ENCODE measurements at places on chromosomes 11 and 22.
A peak's percentile ranks its signal among the peaks of the same experiment; 100 is the strongest.

DNA sequence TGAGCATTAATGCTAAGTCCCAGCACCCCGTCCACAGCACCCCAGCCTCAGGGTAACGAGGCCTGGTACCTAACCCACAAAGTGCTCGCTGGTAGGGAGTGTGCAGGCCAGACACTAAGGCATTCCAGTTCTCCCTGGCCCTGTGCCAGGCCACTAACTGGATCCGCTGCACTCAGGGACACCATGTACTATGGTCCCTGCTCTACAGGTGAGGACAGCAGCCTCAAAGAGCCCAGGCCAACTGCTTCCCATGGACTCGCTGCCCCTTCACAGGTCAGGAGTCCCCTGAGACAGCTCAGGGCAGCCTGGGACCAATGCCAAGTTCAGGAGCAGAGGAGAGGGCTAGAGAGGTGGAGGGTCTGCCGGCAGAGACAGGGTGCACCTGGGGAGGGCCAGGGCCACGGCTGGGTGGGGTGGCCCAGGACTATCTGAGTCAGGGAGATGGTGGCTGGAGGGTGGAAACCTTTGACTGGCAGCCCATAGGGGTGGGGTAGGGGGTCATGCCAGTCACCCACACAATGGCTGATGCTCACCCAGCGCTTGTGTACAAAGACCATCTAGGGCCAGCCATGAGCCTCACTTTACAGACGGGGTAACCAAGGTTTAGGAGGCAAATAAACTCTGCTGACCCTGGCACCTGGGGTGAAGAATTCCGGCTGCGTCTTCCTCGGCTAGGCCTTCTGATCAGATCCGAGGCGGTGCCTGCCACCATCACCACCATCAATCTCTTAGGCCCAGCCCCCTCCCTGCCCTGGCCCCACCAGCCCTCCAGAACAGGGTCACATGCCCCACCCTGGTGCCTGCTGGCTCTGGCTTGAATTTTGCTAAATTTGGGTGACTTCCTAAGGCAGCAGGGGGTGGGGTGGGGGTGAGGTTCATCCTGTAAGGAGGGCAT lies 5.6 kb downstream of the OSBPL5 start:
- DNase-seq, result peak; percentile 3

GRCh38 chr11:12693094-12693478 lies 18.9 kb downstream of the TEAD1 start:
- DNase-seq, result no peak

DNA sequence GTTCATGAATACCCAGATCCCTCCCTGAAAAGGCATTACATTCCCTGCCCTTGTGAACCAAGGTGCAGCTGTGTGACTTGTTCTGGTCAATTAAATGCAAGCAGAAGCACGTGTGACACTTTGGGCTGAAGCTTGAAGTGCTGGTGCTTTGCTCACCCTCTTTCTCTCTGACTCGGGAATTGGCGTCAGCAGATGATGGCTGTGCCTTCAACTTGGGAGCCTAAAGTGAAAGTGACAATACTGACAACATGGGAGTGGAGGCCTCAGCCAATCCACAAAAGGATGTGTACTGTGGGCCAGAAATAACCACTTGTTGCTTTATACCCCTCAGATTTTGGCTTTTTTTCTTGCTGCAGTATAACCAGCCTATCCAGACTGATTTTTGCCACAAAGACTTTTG lies 148.3 kb upstream of the THY1 start:
- no peak for DNase-seq

GRCh38 chr22:23215294-23216241 lies 35.3 kb downstream of the BCR start:
- no peak for DNase-seq

- DNase-seq, result no peak
Observed at GRCh38 chr11:35185696-35186095, 46.7 kb downstream of the CD44 start.

DNA sequence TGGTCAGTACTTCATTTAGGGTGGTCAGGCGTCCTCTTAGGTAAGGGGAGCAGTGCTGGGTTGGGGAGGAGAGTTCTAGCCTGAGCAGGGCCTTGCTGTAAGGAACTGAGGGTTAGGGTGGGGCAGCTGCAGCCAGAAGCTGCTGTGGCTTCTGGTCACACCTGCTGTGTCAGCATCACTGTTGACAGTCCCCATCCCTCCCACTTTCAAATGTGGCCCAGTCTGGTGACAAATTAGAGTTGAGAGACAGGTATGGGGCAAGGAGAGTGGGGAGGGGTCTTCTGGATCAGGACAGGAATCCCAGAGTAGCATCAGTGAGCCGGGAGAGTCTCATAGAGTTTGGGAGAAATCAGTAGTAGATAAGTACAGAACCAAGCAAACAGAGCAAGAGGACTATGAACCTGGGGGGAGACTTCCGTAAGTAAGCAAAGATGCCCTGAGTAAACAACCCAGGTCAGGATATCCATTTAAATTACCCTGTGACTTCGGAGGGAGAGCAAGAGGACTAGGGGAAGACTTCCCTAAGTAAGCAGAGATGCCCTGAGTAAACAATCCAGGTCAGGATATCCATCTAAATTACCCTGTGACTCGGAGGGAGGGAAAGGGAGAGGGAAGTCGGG lies 53.7 kb downstream of the PPP6R2 start:
- no peak for DNase-seq

GRCh38 chr11:76237914-76238313 lies 31.6 kb upstream of the WNT11 start:
- DNase-seq, result no peak

GRCh38 chr22:28743852-28744251 lies 2.0 kb downstream of the HSCB start:
- no peak for DNase-seq

DNA sequence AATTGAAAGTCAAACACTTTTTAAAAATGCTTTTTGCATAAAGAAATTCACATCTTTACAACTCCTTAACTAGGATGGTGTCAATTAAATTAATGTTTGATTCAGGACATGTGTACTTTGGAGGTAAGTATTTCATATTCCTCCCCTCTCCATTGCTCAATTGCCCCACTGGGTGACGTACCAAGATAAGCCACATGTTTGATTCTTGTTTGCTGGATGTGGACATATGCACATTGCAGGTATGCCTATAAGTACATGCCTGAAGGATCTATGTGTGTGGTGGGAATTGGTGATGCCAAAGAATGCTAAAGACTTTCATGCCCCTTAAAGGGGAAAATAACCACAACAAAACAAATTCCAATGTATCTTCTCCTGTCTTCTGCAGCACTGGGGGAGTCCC lies 5.8 kb downstream of the CD44 start:
- DNase-seq, result no peak

- DNase-seq, result no peak
Observed at GRCh38 chr11:23976426-23976825, 520.4 kb upstream of the LUZP2 start.

GRCh38 chr11:129992161-129992944 lies 10.3 kb downstream of the PRDM10 start:
- peak; percentile 44 for DNase-seq

DNA sequence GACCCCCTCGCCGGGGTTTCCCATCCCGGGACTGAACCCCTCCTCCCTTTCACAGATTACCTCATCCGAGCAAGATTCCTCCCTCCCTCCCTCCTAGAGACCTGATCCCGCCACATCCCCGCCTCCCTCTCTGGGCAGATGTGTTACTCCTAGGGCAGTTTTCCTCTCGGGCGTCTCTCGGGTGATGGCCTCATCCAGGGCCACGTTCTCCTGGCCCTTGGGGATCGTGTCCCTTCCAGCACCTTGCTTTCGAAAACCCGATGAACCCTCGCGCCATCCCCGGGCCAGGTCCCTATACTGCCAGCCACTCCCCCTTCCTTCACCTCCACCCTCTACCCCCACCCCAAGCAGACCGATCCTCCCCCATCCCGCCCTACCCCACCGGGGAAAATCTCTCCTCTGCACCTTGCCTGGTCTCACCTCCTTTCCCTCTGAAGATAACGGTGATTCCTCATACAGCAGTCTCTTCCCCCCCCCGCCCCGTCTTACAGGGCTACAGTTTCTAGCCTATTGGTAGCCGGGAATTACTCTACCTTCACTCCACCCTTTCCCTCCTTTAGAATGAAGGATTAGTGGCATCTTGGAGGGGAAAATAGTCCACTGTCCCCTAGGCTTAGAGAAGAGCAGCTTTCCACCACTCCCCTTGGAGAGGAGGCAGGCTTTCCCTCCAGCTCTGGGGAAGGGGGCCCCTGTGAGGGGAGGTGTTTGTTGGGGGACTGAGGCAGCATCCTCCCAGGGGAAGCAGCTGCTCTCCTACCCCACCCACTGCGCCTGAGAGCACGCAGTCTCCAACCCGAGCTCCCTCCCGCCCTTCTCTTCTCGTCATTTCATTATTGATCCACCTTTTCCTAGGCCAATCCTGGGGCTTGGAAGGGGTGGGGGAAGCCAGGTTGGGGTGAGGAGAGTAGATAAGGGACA lies 1.2 kb downstream of the KMT2A start:
- peak; percentile 83 for DNase-seq

- DNase-seq, result peak; percentile 86
Observed at GRCh38 chr11:2778630-2779498, 79.1 kb upstream of the KCNQ1OT1 start.

- no peak for DNase-seq
Observed at GRCh38 chr11:3042496-3043314, 14.5 kb downstream of the CARS1 start.

DNA sequence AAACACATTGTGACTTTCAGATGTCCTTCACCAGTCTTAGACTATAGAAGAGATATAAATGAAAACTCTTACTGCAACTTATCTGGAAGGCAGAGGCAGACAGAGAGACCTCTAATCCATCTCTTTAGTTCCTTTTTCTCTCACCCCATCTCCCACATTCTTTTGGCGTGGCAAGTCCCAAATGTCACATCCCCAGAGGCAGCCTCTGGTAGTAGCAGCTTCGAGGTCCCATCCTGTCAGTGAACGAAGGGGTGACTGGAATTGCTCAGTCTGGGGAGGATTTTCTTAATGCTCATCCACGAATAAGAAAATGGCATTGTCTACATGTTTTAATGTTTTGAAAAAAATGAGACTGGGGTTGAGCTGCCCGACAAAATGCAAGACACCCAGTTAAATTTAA lies 201.4 kb downstream of the GRIA4 start:
- no peak for DNase-seq

GRCh38 chr22:29267462-29267857 lies 321 bp downstream of the RHBDD3 start:
- DNase-seq, result no peak

GRCh38 chr11:42786981-42787380 lies 524.8 kb upstream of the API5 start:
- DNase-seq, result no peak

DNA sequence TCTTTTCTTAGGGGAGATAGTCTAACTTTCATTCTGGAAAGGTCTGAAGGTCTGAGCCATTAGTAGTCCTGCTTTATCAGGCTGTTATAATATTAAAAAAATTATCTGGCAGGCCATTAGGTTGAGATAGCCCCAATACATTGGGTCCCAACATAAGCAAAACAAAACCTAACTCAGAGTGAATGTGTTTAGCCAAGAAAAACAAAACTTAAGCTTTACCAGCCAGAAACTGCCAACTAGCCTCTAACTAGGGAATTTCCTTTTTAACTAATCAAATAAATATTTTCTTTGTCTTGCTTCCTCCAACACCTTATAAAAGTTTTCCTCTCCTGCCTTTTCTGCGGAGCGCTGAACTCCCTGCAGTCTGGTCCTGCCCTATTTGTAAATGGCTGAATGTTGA lies 1137.7 kb upstream of the CNTN5 start:
- no peak for DNase-seq

GRCh38 chr11:2142300-2142759 lies 3.1 kb upstream of the IGF2 start:
- no peak for DNase-seq

DNA sequence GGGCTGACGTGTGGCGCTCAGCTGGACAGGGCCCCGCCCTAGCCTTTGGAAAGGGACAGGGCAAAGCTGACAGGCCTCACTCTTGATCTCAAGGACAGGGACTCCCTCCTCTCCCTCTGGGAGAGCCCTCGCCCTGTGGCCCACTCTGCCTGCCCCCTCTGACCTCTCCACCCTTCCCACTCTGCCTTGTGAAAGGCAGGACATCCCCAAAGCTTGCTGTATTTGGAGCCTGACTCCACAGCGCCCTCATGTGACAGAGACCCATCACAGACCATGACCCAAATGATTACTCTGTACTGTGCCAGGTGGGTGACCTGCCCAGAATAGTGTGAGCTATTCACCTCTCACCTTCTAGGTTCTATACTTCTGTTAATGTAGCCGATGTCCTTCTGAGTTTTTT lies 18.8 kb downstream of the P2RY2 start:
- DNase-seq, result no peak

DNA sequence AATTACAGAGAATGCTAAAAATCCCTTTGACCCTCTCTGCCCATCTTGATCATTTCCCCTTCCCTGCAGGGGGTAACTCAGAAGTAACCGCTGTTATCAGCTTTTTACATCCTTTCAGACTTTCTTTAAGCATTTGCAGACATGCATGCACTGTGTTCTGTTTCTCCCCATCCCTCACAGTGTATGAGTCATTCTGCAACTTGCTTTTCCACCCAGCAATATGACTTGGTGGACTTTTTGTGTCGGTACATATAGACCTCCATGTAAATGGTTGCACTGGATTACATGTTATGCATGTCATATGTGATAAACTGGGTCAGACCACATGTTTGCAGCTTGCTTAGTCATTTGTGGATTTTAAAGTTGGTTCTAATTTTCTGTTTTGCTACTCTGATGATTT lies 87.7 kb upstream of the NECTIN1 start:
- DNase-seq, result no peak

DNA sequence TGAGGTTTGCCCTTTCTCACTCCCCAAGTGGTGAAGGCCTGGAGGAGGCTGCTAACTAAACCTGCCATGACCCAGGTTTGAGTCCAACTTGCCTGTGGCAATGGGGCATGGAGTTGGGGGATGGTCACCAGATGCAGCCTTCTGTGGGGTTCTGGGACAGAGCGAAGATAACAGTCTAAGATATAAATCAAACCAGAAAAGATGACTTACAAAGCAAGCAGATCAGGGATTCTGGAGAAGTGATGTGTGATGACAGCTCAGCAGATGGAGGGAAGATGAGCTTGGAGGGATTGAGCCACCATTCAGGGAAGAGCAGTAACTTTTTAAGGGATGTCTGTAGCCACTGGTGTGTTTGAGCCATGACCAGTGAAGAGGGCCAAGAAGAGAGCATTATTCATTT lies 63.6 kb downstream of the MTNR1B start:
- DNase-seq, result no peak

DNA sequence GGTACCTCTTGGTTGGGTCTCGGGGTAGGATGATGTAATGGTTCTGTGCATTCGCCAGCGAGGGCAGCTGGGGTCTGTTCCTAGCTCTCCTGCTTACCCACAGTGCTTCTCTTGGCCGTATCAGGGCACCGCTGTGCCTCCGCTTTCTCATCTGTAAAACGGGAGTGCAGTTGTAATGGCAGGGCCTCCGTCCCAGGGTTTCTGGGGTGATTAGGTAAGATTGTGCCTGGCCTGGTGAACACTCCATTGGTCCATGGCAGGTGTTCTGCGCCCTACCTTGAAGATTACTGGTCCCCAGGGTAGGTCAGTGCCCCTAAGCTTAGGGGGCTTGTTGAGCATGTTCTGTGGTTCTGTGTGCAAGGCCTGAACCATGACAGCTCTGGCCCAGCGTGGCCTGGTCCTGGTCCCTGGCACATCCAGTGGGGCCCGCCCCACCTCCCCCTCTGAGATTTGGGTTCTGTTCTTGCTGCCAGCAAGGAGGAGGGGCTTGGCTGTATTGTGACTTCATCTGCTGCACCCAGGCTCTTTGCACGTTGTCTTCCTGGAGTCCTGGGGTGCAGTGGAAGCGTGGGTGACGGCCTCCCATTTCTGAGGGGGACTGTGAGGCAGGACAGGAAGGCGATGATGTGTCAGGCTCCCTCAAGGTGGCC lies 4.9 kb downstream of the MYRF start:
- no peak for DNase-seq

All from NCI-H1105 (cell line).